ENCODE measurements at places on chromosomes 2 and 18.
A peak's percentile ranks its signal among the peaks of the same experiment; 100 is the strongest.

- DNase-seq = no peak
These were observed 99.5 kb downstream of the TTC32 start for GRCh38 chr2:19802086-19802841.

DNA sequence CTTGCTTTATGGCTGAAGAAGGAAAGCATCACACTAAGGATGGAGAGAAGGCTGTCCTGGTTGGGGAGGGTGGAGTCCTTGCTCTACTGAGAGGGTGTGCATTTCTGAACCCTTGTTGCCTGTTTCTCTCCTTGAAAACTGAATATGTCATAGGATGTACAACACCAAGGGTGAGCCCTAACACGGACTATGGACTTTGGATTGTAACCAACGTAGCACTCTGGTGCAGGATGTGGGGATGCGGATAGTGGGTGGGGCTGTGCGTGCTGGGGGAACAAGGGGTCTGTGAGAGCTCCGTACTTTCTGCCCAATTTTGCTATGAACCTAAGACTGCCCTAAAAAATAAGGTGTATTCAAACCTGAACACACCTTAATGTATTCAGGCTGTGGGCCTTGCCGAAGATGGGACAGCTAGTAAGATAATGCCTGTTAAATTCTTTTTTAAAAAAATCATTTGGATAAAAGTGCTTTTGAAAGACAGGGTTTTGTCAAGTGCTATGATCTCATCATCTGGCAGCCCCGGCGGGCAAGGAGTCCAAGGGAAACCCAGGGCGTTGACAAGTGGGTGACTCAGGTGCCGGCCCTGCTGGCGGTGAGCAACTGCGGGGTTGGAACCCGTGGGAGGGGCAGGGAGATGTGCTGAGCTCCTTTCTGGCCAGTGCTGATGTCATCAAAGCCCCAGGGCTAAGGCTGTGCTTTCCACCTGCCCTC, 54.0 kb downstream of the GATA6 start:
- peak; percentile 39 for DNase-seq

DNA sequence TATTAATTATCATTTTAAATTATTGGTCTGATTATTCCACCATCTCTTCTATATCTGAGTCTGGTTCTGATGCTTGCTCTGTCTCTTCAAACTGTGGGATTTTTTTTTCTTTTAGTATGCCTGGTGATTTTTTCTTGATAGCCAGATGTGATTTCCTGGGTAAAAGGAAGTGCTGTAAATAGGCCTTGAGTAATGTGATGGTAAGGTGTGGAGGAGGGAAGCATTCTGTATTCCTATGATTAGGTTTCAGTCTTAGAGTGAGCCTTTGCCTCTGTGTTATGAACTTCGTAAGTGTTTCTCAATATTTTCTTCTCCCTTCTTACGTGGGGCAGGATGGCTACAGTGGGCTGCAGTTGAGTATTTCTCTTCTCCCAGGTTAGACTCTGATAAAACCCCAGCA, 103.0 kb downstream of the EHBP1 start:
- DNase-seq = no peak

- DNase-seq = no peak
These were observed 178.4 kb upstream of the TPO start for GRCh38 chr2:1234731-1235308.

DNA sequence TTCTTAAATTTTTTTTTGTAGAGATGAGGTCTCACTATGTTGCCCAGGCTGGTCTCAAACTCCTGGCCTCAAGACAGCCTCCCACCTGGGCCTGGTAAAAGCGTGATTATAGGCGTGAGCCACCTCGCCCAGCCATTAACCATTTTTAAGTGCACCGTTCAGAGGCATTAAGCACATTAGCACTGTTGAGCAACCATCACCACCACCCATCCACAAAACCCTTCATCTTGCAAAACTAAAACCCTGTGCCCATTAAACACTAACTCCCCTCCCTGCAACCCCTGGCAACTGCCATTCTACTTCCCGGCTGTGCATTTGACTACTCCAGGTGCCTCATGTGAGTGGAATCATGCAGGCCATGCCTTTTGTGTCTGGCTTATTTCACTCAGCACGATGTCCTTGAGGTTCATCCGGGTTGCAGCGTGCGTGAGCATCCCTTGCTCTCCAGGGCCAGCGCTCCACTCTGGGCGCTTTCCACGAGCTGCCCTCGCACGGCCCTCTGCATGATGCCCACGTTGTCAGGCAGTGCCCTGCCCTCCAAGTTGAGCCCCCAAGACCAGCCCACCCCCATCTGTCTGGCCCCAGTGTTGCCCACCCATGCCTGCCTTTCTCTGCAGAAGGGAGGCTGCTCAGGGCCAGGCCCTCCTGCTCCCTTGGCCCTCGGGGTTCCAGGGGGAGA, 63.0 kb upstream of the GLI2 start:
- DNase-seq = no peak

GRCh38 chr2:118349365-118349764, 261.1 kb downstream of the INSIG2 start:
- no peak for DNase-seq

DNA sequence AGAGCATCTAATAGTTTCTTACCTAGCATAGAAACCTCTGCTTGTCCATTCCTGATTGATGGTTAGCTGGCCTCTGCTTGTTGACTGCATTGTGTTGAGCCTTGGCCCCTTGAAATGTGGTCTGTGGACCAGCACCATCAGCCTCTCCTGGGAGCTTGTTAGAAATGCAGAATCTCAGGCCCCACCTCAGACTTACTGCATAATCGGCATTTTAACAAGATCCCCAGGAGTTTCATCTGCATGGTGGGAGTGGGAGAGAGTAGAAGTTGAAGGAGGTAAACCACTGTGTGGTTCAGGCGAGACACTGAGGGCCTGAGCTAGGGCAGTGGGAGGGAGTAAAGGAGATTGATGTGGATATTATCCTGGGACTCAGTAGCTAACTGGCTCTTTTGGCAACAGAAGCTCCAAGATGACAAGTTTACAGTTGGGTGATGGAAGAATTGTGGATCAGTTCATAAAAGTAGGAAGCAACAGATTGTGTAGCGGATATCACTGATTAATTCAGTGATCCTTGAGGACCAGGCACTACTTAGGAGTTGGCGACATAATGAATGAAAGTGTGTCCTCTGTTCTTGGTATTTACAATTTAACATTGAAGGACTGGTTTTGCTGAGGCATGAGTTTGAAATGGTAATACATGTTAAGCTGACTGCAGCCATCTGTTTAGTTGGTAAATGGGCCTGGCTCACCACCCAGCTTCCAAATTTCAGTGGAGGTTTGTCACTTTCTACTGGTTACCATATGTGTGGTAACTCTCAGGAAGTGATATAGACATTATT, 20.9 kb downstream of the PHLPP1 start:
- no peak for DNase-seq

DNA sequence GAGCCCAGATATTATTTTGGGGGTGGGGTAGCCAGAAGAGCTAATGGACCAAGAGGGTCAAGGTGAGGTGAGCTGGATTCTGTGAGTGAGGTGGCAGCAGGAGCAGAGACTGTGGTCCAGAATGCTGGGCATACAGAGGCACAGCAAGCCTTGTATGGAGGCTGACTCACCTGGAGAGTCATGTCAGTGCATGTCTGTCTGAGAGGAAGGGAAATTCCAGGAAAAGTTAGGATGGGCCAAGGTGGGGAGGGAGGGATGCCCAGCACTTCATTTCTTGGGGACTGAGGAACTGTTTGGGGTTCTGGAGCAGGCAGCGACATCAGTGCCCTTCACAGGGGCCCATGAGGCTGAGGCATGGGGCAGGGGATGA, 21.1 kb downstream of the PER2 start:
- DNase-seq = no peak

GRCh38 chr2:3754280-3754679, 50.9 kb downstream of the DCDC2C start:
- DNase-seq = no peak

GRCh38 chr2:168541858-168542257, 85.8 kb downstream of the CERS6 start:
- no peak for DNase-seq

GRCh38 chr2:163066085-163066484, 227.5 kb upstream of the KCNH7 start:
- DNase-seq = no peak

DNA sequence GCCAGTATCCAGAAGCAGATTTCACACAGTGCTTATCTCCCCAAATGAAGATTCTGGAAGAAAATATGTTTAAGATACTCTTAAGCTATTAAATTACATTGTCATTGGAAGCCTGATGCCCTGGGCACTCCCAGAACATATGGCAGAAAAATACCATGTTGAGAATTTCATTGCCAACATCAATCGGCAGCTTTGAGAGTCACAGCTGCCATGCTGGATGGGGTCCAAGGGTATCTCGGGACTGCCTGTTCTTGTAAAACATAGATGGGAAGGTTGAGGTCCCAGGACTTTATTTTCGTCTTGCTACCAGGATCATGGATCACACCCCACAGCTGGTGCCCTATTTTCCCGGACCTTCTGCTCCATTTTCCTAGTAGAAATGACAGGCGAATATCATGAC, 632.5 kb downstream of the SUCLG1 start:
- no peak for DNase-seq

- DNase-seq = no peak
These were observed 94.8 kb upstream of the KCNJ3 start for GRCh38 chr2:154603682-154604081.

DNA sequence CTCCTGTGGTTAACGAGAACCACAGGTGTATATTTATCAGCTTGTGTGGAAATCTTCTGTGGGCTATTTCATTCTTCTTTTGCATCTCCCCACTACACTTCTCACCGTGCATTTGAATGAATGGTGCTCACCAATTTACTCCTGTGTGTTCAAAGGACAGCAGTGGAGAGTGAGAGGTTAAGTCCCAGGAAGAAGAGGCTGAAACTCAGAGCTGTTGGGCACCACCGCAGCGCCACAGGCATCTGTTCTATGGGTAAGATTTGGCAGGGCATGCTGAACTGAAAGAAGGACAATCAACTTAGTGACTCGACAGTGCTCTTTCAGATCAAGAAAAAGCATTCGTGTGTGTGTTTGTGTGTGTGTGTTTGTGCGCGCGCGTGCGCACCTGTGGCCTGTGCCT, 297.9 kb upstream of the SIX2 start:
- DNase-seq = no peak

DNA sequence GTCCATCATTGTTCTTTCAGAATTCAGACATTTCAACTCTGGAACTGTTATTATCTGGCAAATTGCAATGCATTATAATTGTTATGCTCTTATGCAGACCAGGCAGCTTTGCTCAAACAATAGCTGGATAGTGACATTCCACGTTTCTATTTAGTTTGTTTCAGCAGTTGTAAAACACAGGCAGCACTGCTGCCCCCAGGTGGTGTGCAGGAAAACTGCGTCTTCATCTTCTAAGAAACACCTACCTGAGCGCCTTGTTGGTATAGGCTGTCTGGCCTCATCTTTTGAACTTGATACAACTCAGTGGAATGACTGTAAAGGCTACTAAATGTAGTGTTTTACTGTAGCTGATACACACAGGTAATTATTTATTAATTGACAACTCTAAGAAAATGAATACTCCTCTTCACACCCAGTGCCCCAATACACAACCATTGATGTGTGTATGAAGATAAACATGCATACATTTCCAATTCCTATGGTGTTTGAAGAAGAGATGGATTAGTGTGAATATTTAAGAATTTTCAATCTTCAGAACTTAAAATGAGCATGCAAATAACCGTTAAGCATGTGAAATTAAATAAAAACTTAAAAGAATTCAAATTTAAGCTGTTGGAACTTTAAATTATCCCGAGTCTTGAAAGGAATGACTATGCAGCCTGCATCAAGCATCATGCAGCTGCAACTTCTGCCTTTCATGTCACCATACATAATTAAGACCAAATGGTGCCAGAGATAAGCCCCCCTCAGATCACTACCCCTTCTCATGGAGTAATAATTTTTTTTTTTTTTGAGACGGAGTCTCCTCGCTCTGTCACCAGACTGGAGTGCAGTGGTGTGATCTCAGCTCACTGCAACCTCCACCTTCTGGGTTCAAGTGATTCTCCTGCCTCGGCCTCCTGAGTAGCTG, 85.6 kb downstream of the CD8B2 start:
- DNase-seq = no peak

DNA sequence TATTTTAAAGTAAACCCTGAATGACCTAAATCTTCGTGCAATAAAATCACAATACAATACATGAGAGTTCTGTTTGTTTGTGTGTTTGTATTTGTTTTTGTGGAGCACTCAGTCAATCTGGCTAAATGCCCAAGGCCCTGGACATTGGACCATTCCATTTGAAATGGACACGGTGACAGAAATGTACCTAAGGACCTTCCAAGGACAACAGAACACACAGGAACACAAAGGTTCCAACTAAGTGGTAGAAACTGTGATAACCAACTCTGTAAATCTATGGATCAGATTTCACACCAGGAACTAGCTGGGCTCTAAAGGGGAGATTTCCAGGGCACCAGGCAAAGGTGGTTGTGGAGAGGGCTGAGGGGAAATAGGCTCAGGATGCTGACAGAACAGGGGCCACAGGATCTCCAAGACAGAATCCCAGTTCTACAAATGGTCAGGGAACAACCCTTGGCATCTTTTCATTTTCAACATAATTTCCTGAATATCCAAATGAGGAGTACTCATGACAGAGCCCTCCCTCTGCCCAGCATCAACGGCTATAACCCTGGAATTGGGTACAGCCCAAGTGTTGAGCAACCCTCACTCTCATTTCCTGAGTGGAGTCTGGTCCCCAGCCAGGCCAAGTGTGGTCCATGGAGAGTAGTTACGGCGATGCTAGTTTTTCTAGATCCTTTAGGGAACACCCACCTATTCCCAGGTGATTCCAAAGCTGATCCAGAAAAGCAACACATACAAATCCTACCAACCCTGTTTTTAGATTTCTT, 78.4 kb downstream of the NCKAP5 start:
- no peak for DNase-seq

- DNase-seq = no peak
These were observed 171.2 kb upstream of the SLC14A2 start for GRCh38 chr18:45444040-45444439.

- no peak for DNase-seq
These were observed 985 bp downstream of the ILKAP start for GRCh38 chr2:238202326-238203093.

- no peak for DNase-seq
These were observed 242.2 kb downstream of the TGIF1 start for GRCh38 chr18:3692113-3692621.

DNA sequence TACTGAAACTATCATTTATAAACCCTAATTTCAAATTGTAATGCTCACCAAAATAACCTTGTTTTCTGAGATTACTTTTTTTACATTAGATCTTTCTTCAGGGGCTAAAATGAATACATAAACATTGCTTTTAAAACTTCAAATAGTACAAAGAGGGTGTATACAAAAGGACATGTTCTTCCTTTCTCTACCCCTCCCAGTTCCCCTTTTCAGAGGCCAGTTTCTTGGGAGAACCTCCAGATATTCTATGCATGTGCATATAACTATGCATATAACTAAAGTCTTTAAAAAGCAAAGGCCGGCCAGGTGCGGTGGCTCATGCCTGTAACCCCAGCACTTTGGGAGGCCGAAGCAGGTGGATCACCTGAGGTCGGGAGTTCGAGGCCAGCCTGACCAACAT, 10.6 kb upstream of the FAM117B start:
- DNase-seq = no peak

GRCh38 chr2:163465440-163465839, 270.4 kb downstream of the FIGN start:
- no peak for DNase-seq
